ENCODE measurements at places on chromosomes 12 and 14.

DNA sequence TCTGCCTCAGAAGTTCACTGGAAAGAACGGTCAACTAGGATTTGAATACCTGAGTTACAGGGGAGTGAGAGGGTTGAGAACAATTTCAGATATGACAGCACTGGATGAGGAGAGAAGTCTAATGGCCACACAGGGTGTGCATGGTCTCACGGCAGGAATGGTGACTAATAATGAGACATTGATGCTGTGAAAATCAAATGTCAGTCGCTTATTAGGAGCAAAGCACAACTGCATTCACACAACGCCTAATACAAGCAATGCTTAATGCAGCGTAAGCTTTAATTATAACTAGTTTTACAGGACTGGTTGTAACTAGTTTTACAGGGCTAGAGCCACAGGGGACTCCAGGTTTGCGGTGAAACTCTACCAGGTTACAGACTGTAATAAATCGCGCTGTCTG, 23.4 kb upstream of the PRIMA1 start:
- DNase-seq: no peak

DNA sequence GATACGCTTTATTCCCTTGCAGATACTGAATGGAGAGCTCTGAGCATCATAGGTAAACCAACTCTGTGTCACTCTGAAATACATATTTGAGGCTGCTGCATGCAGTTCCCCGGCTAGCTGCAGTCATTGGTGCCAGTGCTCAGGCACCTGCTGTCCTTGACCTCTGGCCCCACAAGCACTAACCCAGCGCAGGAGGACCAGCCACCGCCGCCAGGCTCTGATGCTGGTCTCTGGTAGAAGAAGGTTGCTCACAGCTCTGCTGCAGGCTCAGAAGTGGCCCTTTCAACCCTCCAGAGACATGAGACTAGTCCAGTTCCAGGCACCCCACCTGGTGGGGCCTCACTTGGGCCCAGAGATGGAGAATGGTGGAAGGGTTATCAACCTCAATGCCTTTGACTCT, 34.5 kb upstream of the PTPRB start:
- no peak for DNase-seq

- no peak for DNase-seq
Observed at GRCh38 chr12:13571035-13571434, 374.5 kb downstream of the EMP1 start.

DNA sequence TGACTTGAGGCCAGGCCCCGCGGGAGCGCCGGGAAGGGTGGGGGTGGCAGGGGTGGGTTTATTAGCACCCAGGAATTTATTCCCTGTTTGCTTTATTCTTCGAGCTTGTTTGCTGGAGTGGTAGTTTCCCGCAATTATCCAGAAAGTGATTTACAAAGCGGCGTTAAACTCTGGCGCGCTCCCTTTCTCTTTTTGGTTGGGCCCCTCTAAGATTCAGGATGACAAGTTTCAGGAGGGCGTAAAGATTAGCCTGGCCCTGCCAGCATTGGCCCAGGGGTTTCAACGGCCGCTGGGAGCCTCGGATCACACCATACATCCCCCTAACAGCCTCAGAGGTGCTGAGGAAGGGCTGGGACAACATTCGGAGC, 444 bp upstream of the NKX2-8 start:
- DNase-seq: no peak

DNA sequence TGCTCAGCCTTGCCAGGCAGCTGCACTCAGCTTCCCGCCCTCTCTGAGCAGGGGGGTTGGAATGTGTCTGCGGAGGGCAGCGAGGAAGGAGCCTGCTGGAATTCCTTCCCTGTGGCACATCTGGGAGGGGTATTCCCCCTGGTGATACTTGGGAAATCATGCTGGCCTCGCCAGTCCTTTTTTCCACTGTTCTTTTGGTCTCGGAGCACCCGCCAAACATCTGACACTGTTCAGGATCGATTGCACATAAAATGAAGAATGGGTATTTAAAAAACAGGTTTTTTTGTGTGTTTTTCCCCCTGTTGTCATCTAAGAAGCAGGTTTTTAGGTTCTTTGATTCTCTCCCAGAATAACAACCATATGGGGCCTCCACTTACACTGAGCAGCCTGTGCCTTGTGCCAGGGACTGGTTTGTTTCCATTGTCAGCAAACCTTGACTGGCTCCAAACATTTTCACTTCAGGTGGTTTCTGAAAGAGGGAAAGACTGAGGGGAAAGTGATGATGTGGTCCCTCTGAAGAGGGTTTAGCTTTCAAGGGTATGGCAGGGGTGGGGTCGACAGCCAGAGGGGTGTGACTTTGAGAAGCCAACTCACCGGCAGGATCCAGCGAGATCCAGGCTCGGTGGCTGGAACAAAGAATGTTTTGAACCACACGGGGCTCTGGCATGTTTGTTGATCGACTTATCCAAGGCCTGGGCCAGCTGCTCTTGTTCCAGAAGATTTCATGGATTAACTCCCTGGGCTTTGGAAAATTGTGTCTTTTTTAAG, 215.1 kb downstream of the CACNA1C start:
- DNase-seq: no peak

All from NCI-H1048 (cell line).